ENCODE measurements at places on chromosomes 5 and 9.

GRCh38 chr9:127865645-127866464 lies 11.4 kb upstream of the ENG start:
- no peak for DNase-seq

DNA sequence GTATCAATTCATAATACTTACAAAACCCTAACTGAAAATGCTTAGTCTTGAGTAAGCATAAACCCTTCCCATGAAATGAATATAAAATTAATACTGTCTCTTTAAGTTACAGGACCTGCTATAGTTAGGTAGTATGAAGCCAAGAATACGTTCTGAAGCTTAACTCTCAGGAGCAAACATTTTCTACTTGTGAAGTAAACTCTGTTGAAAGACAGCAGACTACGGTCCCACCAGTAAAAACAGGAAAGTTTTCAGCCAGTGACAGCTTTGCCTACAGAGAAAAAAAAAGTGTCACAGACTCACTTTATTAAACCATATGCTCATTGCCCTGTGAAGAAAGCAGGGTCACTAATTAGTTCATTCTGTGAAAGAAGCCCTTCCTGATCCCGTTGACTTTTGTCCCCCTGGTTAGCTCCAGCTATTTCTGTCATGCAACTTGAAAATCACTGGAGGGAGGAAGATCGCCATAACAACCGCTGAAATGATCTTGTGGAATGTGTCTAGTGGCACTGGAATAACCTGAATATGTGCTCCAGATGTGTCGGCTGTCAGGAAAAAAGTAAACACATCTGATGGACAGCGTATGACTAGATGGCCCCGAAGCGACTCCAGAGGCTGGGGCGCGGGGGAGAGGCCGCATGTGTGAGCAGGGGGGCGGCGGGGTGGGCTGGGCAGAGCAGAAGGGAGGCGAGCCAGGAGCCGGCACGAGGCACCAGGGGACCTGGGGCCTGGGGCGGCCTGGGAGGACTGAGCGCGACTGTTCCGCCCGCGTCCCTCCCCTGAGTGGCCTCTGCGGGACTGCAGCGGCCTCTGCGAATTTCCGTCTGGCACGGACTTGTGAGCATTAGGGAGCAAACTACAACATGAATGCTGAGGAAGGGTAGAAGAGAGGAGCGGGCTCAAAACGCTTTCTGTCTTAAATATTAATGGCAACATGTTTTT lies 41.9 kb downstream of the BNC2 start:
- no peak for DNase-seq

DNA sequence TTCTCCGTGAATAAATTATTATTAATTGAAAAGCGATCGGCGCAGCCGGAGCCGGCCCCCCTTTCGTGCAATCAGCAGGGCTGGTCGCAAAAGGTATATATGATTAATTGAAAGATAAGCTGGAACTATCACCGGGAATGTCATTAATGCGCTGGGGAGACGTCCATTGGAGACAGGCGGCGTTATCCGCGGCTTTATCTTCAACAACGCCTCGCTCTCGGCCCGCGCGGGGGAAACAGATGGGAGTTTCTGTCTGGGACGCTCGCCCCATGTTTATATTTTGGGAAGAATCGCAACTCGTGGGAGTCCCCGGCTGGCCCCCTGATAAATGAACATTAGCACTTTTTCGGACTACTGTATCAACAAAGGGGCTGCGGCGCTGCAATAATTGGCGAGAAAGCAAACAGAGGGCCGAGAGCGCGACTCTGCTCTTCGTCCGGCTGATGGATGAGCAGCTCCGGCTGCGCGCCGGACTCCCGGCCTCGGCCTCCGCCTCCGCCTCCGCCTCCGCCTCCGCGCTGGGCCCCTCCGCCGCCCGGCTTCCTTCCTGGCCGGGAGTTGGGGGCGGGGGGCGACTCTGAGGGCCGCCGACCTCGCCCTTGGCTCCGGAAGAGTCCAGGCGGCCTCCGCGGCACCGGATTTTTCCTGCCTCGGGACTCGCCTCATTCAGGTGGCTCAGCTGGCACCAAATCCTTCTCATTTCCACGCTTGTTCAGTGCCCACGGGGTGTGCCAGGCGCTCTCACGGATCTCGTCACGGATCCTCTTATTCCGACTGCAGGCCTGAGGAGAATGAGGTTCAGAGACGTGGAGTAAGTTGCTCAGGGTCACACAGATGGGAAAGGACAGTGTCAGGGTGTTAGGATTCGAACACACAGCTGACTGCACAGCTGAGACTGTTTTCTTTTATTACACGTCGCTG lies 3.6 kb upstream of the NKX2-5 start:
- no peak for DNase-seq

DNA sequence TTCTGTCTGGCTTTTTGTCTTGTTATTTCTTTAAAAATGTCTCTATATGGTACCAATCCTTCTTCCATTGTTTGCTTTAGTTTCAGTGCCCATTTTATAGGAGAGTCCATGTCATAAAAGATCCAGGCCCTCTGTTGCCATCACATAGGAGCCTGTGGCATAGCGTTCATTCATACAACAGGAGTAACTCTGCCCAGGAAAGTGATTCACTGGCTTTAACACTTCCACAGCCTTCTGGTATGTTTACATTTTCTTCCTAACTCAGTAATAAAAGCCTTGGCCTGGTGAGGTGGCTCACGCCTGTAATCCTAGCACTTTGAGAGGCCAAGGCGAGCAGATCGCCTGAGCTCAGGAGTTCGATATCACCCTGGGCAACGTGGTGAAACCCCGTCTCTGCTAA lies 519.3 kb upstream of the PTGER4 start:
- DNase-seq, result no peak

DNA sequence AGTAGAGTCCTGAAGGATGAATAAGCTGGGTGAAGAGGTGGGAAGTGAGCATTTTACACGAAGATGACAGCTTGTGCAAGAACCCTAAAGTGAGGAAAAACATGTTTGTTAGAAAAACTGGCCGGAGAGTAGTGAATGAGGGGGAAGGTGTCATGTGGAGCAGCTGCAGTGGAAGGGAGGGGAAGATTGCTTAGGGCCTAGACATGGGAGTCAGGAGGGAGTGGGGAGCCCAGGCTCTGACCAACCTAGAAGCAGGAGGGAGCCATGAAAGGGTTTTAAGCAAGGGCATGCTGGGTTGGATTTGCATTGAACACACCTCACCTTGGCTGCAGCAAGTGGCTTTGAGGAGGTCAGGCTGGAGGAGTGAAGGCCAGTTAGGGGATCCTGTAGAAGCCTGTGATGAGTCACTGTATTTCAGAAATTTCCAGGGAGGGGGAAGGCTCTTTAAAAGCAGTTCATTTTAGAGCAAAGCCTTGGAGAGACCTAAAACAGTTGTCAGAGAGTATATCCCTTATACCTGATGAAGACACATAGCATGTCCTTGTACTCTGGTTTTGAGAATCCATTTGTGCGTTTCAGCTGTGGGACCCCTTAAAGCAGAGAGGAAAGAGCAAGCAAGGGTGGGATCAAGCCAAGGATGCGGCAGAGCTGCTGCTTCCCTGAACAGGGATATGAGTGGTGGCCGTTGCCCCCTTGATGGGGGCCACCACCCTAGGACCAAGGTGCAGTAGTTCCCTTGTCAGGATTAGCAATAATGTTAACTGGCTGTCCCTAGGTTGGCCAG lies 45.4 kb downstream of the ANGPTL2 start:
- no peak for DNase-seq

All from CD4-positive, alpha-beta T cell treated with Interleukin-12 subunit alpha and Interleukin-12 subunit beta, for 1 hour (primary cell).